ENCODE measurements at places on chromosomes 12 and 14.

DNA sequence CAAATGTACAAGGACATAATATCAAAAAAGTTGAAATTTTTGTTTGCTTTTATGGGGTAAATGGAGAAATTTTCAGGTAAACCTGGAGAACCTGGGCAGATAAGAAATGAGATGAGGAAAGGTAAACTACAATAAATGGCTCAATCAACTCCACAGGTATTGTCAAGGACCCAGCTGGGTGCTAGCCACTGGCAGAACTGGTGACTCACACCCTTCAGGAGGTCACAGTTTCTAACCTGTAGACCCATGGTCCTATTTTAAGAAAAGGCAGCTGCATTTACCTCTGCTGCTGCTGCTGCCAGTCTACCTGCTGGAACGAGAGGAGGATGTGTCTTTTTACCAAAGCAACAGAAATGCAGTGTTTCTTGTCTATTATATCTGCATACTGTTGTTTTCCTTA lies 226.6 kb downstream of the ALG10B start:
- DNase-seq, result no peak

- DNase-seq, result no peak
Measured at GRCh38 chr12:50828886-50829285, 13.8 kb upstream of the TMPRSS12 start.

GRCh38 chr12:109458771-109459208 lies 18.3 kb downstream of the KCTD10 start:
- no peak for DNase-seq

DNA sequence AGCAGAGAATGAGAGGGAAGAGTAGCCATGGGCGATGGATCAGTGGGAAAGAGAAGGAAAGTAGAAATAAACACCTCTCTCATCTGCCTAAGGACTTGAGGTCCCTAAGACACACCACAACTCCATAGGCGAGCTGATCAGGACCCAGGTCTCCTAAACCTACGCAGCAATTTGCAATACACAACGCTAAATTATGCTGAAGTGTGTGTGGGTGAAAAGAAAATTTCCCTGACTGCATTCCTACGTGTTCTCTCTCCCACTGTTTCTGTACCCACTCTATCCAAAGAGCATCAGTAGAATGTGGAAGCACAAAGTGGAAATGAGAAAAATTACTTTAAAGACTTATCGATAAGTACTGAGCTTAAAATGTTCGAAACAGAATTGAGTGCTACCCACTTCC lies 88.9 kb downstream of the RPS29 start:
- DNase-seq, result no peak

DNA sequence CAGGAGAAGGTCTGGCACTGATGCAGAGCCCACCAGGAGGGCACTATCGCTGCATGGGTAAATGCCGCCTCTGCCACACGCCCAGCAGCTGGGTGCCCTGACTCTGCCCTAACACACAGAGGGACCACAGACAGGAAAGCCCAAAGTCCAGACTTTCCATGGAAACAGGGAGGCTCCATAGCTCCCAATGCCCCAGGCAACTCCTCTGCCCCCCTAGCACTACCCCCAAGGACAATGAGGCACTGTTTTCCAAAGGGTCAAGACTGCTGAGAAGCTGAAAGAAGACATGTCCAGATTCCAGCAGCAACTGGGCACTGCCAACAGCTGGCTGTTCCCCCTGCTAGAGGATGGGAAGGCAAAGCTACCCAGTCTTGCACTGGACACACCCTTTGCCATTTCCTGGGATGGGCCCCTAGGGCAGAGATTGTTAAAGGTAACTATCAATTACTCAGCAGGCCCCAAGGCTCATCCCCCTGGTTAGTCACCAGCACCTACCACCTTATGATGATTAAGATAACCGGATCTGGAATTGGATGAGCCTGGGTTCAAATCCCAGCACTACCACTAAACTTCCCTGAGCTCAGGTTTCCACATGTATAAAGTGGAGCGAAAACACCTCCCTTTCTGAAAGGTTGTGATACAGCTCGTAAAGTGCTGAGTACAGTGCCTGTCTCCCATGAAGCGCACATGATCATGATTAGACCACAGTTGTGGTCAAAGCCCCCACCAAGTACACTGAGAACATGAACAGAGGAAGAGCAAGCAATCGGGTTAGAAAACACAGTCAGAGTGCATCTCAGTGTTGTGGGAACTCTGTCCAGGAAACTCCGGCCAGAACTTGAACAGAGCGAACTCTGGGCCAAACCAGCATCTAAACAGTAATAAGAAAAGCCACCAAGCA lies 3.3 kb downstream of the PXN start:
- DNase-seq, result peak; percentile 78

DNA sequence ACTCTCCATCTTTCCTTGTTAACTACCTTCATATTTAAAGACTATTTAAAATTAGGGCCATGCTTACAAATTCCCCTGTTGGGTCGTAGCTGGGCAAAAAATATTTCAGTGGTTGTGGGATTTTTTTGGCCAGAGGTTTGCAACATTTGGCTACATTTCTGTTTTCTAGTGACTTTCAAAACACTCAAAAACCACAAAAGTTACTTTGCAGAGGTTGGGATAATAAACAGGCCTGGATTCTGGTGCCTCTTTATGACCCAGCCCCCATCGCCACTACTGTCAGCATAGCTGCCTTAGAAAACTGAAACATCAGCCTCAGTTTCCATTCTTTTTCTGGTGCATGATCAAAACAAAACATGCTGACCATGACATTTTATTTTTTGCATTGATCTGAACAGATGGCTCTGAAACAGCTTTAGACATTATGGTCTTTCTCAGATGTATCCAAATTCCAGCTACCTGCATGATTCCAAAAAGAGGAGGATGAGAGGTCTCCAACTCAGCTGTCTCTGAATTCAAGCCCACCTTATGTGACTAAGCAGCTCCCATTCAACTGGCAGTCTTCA lies 5.2 kb downstream of the DPF3 start:
- DNase-seq, result no peak

GRCh38 chr14:95480887-95481226 lies 35.6 kb downstream of the SYNE3 start:
- DNase-seq, result no peak

- DNase-seq, result no peak
Measured at GRCh38 chr14:78016532-78016931, 153.6 kb upstream of the NRXN3 start.

GRCh38 chr12:49683599-49684309 lies 23.5 kb downstream of the FMNL3 start:
- no peak for DNase-seq

DNA sequence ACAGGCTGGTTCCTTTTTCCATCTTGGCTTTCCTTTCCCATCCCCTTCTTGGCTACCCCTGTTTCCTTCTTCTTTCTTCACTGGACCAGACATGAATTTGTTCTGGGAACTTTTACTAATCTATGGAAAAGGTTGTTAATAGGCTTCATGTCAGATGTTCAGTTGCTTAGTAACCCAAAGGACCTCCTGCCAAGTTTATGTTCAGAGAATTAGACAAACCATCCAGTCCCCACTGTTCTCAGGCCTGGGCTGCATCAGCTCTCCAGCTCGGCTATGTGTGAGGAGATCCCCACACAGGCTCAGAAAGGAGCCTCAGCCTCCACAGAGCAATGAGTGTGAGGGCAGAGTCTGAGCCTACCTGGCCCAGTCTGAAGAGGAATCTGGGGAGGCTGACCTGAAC lies 78.0 kb downstream of the AKAP6 start:
- no peak for DNase-seq

DNA sequence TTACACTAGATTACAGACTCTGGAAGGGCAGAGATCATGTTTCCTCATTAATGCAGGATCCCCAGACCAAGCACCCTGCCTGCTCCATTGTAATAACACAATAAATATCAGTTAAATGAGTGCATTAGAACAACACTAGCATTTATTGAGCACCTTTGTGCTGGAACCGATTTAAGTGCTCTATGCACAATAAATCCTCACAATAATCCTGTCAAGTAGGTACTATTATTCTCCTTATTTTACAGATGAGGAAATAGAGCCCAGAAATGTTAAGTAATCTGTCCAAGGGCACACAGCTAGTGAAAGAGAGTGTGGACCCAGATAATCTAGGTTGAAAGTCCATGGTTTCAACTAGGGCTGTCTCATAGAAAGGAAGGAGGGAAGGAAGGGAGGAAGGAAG lies 69.8 kb downstream of the MAP1LC3B2 start:
- no peak for DNase-seq

DNA sequence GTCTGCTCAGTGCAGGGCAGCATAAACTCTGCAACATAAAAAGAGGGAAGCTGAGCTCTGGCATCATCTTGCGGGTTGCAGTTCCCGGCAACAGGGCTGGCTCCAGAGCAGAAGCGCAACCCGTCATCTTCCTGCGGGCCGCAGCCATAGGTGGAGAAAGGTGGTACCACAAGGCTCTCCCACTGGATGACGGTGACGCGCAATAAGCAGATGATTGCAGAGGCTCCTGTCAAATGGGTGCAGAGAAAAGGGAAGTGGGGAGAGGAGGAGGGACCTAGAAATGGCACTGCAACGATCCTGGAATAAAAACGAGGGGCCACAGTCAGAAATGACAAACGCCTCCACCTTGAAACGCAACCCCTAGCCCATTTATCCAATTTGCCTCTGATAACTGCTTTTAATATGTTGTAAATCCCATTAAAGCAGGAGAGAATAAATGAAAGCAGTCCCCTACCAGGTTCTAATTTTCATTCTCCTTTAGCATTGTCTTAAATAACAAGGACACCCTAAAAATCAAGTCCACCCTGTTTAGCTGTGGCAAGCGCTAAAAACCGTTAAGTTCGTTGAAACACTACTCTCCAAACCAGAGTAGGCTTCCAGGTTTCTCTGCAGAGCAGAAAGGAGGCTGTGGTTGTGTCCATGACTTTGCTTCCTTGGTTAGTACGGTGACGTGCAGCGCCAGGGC lies 30.9 kb upstream of the TUBA1C start:
- no peak for DNase-seq

GRCh38 chr14:30996892-30997659 lies 28.4 kb upstream of the AP4S1 start:
- no peak for DNase-seq

DNA sequence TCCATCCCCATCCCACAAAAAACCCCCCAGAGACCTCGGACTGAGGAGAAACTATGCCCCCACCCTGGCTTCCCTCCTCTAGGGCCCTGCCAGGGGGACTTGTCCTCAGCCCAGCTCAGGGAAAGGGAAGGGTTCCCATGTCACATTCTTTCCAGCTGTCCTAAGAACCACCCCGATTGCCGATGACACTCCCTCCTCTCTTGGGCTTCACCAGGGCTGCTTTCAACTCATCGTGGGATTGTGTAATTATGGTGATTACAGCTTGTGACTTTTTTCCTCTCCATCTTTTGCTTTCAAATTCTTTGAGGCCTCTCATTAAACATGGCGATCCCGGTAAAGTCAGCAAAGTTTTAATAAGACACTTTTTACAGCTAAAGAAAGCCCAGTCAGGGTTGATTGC lies 344.0 kb downstream of the DPF3 start:
- DNase-seq, result no peak

- no peak for DNase-seq
Measured at GRCh38 chr14:34030864-34031263, 80.0 kb upstream of the EGLN3 start.

GRCh38 chr14:30608533-30609006 lies 13.5 kb upstream of the SCFD1 start:
- no peak for DNase-seq

DNA sequence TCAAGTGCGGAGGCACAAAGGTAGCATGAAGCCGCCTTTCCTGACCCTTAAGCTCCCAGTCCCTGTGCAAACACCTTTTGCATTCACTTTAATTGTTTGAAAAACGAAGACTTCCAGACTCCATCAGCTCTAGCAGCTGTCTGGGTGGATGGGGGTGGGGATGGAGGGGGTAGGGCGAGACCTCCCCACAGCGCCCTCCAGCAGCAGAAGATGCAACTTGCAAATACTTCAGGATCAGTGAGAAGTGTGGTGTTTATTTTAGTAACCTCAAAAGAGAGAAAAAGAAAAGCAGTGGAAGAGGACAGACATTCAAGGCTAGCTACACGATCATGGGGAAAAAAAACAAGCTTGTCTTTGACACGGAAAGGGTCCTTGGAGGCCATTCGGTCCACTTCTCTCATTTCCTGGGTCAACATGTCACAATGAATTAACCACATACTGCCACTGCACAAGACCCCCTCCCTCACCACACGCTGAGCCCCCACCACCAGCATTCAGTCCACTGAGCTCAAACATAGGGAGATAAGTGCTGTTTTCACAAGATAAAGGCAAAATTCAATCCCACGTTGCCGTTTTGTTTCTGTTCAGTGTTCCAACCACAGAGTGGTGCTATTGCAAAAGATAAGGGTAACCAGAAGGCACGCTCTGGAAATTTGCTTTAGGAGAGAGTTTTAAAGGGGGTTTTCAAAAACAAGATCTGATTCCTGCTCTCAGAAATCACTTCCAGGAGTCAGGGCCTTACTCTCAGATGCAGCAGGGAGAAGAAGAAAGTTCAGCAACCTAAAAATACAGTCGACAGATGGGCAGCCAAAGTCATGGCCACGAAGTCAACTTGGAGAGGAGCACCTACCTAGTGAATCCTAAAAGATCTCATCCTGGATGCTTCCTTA lies 3.3 kb upstream of the NTF3 start:
- DNase-seq, result no peak

DNA sequence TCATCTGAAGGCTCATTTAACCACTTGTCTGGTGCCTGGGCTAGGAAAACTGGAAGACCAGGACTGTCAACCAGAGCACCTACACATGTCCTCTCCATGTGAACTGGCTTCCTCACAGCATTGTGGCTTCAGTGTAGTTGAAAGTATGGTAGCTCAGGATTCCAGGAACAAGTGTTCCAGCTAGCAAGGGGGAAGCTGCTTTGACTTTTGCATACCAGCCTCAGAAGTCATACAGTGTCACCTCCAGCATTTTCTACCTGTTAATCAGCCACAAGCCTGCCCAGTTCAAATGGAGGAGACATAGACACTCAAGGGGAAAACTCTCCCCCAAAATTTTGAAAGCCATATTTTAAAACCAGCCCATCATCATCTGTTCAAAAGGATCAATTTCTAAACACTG lies 212.8 kb upstream of the CAND1 start:
- no peak for DNase-seq

DNA sequence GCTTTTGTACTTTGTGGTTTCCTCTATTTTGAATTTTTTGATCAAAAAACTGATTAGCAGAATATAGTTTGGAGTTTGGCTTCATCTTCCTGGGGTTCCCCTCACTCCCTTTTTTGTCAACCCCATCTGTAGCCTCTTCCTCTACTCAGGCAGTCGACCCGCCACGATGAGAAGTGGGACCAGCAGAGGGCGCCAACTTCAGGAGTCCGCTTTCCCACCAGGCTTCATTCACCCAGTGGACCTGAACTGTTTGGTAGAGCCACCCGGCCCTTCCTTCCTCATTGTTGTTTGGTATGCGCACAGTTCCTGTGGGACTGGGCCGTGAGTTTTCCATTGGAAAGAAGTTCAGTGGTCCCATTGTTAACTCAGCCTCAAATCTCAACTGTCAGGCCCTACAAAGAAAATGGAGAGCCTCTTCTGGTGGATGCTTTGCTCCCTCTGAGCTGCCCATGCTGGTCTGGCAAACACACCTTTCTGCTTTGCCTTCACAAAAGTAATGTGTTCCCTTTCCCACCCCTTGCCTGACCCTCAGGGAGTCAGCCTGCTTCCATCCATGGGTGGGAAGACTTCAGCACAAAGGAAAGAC lies 21.7 kb downstream of the TMBIM6 start:
- no peak for DNase-seq

- DNase-seq, result no peak
Measured at GRCh38 chr12:18646286-18646890, 91.4 kb downstream of the PLCZ1 start.

Measured in epithelial cell of prostate (primary cell).